ENCODE measurements at places on chromosomes 7 and 10.

- DNase-seq, result no peak
Measured at GRCh38 chr10:490256-490655, 199.2 kb downstream of the DIP2C start.

- DNase-seq, result no peak
Measured at GRCh38 chr10:129740532-129741279, 223.4 kb downstream of the EBF3 start.

- no peak for DNase-seq
Measured at GRCh38 chr7:129308047-129308446, 83.2 kb downstream of the AHCYL2 start.

DNA sequence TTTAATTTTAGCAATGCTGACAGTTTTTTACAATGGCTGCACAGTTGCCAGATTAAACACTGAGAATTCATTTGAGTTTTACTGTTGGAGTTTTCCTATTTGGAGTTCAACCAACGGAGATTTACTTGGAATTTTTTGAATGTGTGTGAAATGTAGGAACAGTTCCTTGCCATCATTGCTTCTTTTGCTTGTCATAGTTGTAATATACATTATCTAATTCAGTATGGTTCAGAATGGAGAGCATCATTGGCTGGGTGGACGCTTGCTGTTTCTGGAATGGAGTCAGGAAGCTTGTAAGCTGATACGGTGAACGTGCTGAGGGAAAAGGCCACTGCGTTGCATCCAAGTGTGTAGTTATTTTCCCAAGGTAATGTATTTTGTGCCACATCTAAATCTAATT is 404.3 kb upstream of the KLF6 start:
- no peak for DNase-seq

DNA sequence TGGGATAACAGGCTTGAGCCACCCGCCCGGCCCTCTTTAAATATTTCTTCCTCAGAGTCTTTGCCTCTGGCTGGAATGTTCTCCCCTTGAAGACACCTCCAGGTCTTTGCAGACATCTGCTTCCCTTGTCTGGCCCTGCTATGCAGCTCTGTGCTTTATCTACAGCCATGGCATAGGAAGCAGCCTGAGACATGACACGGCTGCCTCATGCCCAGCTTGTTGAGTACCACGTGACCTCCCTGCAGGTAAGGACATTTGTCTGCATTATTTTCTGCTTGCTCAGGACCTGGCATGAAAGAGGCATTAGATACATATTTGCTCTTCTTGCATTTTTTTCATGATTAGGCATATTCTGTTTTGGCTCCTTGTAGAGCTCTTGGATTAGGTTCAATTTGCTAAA is 113.8 kb upstream of the KLF6 start:
- no peak for DNase-seq
